ENCODE measurements at places on chromosomes 2 and 18. TPM values are rescaled to one million over a fixed set of nuclear protein-coding genes. Genes with fewer than 3 reads are reported as not detected.

DNA sequence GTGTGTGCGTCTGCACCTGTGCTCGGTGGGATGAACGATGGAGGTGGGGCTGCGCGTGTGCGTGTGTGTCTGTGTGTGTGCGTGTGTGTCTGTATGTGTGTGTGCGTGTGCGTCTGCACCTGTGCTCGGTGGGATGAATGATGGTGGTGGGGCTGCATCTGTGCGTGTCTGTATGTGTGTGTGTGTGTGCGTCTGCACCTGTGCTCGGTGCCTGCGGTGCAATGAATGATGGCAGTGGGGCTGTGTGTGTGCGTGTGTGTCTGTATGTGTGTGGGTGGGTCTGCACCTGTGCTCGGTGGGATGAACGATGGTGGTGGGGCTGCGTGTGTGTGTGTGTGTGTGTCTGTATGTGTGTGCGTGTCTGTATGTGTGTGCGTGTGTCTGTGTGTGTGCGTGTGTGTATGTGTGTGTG is 48.5 kb upstream of the CTDP1 start:
- H3K4me3 ChIP-seq, result no peak overlapping the region
- no peak overlapping the region for H3K27ac ChIP-seq
- no peaks in the 10 kb centered on the region for H3K36me3 ChIP-seq
- no peaks in the 10 kb centered on the region for H3K27me3 ChIP-seq
- no peak for DNase-seq
- H3K4me1 ChIP-seq, result no peaks in the 10 kb centered on the region

- H3K36me3 ChIP-seq, result no peaks in the 10 kb centered on the region
- DNase-seq, result no peak
- H3K4me1 ChIP-seq, result no peaks in the 10 kb centered on the region
- H3K4me3 ChIP-seq, result no peak overlapping the region
- H3K27ac ChIP-seq, result no peak overlapping the region
- H3K27me3 ChIP-seq, result peaks cover 38% of the 10 kb centered on the region
Measured at GRCh38 chr2:71253476-71253875, 26.6 kb upstream of the PAIP2B start.

DNA sequence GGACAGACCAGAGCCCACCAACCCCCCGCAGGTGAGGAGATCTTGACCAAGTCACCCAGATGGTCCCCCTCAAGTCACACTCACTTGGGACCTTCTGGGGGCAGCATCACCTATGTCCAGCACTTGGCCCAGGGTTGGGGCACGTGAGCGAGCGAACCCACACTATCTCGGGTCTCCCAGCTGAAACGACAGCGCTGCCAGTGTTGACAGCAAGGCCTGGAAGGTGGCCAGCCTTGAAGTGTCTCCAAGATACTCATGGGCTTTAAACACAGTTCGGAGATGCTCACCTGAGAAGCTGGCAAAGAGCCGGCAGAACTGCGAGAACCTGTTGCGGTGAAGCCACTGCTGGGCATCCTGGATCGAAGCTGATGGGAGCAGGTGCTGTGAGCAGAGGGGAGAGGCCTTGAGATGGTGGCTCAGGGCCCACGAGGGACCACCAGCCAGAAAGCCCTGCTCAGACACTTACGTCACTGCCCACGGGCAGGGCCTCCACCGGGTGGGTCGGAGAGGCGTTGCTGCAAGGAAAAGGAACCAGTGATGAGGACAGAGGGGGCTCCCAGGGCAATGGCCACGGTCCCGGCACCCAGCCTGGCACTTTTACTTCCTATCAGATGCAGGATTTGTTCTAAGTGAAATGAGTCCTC is 47.5 kb downstream of the TFCP2L1 start:
- no peaks in the 10 kb centered on the region for H3K27me3 ChIP-seq
- H3K4me3 ChIP-seq, result no peak overlapping the region
- no peaks in the 10 kb centered on the region for H3K36me3 ChIP-seq
- H3K4me1 ChIP-seq, result no peaks in the 10 kb centered on the region
- no peak overlapping the region for H3K27ac ChIP-seq
- no peak for DNase-seq

The DUSP19 gene
- 1.1 TPM for total RNA-seq

The STPG4 gene
- total RNA-seq, result 0.13 TPM

Data from activated CD4-positive, alpha-beta memory T cell treated with anti-CD3 and anti-CD28 coated beads, Interleukin-2, amount 10 ng/mL, durations not matched to agents 7 days and 5 days (primary cell).